ENCODE measurements at places on chromosomes 16 and 17.

DNA sequence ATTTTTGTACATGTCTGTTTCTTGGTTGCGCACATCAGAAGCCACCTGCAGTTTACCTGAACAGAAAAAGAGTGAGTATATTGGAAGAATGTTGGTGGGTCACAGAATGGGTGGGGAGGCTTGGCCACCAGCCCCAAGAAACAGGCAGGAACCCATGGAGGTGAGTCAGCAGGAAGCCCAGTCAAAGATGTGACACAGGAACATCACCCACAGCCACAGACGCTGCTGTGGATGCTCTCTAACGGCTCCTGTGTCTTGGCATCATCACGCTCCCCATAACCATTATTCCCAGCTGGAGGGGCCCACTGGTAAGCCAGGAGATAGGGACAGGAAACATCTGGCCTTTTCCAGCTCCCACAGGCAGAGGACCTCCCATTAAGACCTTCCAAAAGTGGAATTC lies 94.0 kb upstream of the WSB1 start:
- DNase-seq, result no peak

GRCh38 chr16:84544031-84544773 lies 39.7 kb upstream of the MEAK7 start:
- peak; percentile 27 for DNase-seq

DNA sequence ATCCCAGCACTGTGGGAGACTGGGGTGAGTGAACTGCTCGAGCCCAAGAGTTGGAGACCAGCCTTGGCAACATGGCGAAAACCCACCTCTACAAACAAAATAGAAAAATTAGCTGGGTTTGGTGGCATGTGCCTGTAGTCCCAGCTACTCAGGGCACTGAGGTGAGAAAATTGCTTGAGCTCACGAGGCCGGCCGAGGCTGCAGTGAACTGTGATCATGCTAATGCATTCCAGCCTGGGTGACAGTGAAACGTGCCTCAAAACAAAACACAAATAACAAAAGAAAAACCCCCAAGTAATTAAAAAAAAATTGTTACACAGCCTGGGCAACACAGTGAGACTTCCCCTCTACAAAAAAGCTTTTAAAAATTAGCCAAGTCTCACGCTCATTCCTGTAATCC lies 5.0 kb downstream of the CCDC47 start:
- no peak for DNase-seq

- DNase-seq, result no peak
Measured at GRCh38 chr17:19677736-19678379, 29.3 kb downstream of the ALDH3A2 start.

DNA sequence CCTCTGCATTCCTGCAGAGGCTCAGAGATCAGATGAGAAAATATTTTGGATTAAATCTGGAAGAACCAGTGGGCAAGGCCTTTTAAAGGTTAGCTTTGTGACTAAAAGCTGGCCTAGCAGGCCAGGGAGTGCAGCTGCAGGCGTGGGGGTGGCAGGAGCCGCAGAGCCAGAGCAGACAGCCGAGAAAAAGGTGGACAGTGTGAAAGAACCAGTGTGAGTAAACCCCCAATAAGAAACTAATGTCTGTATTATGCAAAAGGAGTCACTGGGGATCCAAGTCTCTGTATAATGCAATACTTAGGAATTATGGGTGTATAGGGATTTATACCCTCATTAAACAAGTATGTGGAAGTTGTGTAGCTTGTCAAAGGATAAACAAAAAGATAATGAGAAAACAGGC lies 21.4 kb upstream of the SPACA3 start:
- DNase-seq, result no peak

DNA sequence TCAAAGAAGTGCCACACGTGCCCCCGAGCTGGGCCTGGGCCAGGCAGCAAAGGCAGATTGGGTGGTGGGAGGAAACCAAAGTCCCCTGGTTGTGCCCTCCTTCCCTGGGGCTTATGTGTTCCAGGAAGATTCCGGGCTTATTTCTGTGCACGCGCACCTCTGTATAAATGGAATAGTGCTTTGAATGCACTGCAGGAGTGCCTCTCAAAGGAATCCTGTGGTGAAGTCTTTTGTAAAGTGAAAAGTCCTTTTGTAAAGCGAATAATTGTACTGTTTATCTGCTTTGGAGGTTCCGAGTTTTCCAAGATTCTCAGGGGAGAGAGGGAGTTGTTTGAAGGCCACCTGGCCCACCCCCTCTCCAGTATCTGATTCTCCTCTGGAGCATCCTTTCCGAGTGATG lies 26.8 kb downstream of the C17orf75 start:
- DNase-seq, result no peak

GRCh38 chr16:59192551-59193199 lies 458.6 kb upstream of the GOT2 start:
- DNase-seq, result peak; percentile 8

- no peak for DNase-seq
Measured at GRCh38 chr16:56722200-56722842, 7.6 kb upstream of the NUP93 start.

- peak; percentile 38 for DNase-seq
Measured at GRCh38 chr16:29663016-29663806, at the start of gene SPN. SPN (plus strand) TSS chr16:29663247; CDS start chr16:29663729, 482 bp downstream.

Measured in inflammatory macrophage treated with lipopolysaccharide for 1 hour (primary cell).